Nucleus accumbens (tissue), 56 donors: ENCODE measurements at places on chromosomes 16 and 17.

- no peak for DNase-seq
These were observed 5.8 kb upstream of the KSR1 start for GRCh38 chr17:27450416-27450815.

DNA sequence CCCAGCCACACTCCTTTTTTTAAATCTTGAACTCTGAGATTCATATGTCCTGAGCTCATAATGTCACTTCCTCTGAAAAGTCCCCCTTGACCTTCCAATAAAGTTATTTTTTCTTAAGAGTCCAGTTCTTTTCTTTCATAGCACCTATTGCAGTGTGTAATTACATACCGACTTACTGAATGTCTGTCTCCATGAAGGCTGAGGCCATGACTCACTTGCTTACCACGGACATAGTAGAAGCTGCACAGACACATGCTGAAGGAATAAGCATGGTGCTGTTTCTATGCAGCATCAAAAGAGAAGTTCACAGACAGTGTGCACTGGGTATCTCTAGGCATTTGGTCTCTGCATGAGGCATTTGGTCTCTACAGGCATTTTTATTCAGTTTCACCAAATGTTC is 77.2 kb downstream of the C17orf67 start:
- DNase-seq: no peak

DNA sequence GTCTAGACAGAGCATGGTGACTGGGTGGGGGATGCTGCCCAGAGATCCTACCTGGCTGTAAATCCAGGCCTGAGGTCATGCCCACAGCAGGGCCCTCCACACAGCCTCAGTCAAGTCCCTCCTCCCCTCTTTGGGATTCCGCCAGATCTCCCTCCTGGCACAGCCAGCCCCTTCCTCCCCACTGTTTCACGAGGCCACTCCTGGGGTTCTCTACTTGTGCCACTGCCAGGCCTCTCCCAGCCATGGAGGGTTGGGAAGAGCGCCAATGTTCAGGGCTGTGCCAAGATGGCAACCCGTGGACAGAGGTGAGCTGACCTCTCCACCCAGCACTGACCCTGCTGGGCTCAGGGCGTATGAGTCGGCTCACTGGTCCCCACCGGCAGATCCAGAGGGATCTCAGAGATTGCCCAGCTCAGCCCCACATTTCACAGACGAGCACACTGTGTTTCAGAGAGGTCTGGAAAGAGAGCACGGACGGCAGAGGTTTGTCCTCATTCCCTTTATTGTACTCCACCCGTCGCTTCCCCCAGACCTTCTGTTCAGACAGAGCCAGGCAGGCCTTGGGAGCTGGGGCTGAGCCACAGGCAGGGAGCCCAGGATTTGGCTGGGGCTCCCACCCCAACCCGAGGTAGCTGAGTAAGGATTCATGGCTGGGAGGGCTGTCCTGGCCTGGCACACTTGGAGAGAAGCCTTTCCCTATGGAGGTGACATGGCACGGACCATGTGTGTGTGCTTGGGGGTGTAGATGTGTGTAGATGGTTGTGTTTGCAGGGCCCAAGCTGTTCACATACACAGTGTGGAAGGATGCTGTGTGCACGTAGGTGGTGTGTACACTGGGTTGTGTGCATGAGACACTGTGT is 3.5 kb upstream of the CAMKK1 start:
- DNase-seq: no peak

- no peak for DNase-seq
These were observed 26.9 kb downstream of the PTRH2 start for GRCh38 chr17:59680314-59680713.

- DNase-seq: no peak
These were observed 53.3 kb downstream of the GOSR1 start for GRCh38 chr17:30530346-30531025.

DNA sequence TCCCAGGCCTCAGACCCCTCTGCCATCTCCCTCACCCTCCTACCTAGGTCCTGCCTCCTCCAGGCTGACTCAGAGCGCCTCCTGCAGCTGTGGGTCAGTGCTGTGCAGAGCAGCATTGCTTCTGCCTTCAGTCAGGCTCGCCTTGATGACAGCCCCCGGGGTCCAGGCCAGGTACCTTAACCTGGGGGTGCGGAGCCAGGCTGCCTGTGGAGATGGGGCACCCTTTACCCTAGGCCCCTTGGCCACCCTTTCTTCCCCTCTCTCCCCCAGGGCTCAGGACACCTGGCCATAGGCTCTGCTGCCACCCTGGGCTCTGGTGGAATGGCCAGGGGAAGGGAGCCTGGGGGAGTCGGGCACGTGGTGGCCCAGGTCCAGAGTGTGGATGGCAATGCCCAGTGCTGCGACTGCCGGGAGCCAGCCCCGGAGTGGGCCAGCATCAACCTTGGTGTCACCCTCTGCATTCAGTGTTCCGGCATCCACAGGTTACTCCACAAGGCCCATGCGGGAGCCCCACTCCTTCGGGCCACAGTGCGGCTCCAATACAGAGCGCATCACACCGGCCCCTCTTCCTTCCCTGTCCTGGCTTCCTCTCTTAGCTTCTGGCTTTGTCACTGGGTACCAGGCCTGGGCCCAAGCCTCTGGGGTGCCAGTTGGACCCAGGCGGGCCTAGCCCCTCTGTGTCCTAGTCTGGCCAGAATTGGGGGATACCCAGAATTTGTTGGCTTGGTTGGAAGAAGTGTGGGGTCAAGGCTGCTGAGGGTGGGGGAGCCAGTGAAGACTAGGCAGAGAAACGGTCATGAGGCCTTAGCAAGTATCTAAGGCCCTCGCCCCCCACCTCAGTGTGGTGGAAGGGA is 5.0 kb upstream of the KCTD11 start:
- no peak for DNase-seq

- DNase-seq: no peak
These were observed 90.9 kb upstream of the EEF2KMT start for GRCh38 chr16:5188318-5188988.

DNA sequence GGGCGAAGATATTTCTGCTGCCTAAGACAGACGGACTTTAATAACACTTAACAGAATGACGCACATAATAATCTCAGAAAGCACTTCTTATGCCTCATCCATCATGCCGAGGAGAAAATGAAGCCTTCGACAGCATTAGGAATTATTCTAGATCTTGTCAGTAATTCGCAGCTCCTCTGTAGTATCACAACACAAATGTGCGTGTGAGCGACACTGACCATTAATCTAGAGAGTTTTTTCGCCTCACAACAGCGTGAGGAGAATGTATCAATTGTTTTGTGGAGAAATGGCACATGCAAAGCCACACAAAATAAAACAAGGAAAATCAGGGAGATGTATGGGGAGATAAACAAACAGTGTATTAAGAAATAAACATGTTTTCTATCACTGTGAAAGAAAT is 410.2 kb upstream of the PSMD7 start:
- DNase-seq: no peak

GRCh38 chr16:2500918-2501750 is 12.6 kb upstream of the ATP6V0C start:
- DNase-seq: peak; percentile 93

GRCh38 chr17:69819316-69820087 is 255.5 kb upstream of the KCNJ16 start:
- no peak for DNase-seq

GRCh38 chr16:641326-642188 is at the start of gene MCRIP2:
Gene MCRIP2, plus strand, starts transcription at chr16:641828. Its CDS starts 164 bp downstream, at chr16:641992.
- DNase-seq: peak; percentile 66

DNA sequence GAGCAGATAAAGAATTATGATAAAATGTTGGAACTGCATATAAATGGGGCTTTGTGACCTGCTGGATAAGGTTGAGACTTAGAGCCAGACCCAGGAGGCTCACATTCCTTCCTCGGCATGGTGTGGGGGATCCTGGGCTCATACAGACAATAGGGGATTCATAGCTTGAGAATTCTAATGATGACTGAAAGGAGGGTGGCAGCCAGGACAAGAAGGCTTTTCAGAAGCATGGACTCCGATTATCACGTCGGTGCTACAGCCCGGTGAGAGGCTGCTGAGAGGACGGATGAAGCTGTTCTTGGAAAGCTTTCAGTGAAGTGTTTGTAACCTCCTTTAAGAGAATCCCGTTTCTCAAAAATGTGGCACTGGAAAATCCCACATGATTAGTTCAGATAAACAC is 167.2 kb downstream of the ANKFN1 start:
- no peak for DNase-seq

DNA sequence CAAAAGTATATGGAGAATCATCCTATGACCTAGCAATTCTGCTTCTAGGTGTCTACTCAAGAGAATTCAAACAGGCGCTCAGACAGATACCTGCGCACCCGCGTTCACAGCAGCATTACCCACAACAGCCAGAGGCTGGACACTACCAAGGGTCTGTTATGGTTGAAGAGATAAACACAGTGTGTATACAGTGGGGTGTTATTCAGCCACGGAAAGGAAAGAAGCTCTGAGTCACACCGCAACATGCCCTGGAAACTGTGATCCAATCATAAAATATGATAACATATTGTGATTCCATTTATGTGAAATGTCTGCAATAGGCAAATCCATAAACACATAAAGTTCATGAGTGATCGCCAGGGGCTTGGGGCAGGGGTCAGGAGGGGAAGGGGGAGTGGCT is 18.0 kb upstream of the JPH3 start:
- no peak for DNase-seq

DNA sequence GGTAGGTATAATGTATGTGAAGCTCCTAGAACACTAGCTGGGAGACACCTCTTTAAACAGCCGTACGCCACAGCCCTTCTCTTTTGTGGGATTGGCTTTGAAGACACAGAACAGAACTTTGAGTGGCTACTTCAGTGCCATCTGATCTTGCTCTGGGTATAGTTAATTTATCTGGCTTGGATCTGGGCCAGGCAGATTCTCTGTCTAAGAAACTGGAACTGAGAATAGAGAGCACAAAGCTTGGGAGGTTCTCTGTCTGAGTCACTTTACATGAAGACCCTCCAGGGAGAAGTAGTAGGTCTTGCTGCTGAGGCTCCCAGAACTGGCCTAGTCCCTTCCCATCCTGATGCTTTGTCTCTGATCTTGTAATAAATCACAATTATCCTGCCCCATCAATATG is 721.0 kb upstream of the KIF2B start:
- DNase-seq: no peak

GRCh38 chr17:9123594-9124553 is 102.6 kb downstream of the NTN1 start:
- no peak for DNase-seq

GRCh38 chr17:18129041-18129502 is 20.5 kb downstream of the MYO15A start:
- DNase-seq: no peak

DNA sequence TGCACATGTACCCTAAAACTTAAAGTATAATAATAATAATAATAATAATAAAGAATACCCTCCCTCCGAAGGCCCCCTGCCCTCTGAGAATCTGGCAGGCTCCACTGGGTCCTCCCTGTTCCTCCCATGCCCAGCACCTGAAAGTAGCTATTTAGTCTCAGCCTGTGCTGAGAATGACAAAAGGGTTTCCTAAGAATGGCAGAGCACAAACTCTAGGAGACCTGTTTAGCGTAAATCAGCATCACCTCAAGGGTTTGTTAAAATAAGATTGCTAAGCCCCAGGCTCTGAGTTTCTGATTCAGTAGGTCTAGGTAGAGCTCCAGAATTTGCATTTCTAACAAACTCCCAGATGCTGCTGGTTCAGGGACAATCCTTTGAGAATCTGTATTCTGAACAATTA is 606.8 kb upstream of the CDH11 start:
- no peak for DNase-seq

- DNase-seq: peak; percentile 18
These were observed 9.1 kb downstream of the KCNH4 start for GRCh38 chr17:42171831-42172230.

GRCh38 chr16:84740596-84741116 is 40.9 kb downstream of the USP10 start:
- no peak for DNase-seq

- DNase-seq: no peak
These were observed 2.4 kb downstream of the FBRS start for GRCh38 chr16:30660424-30661261.

GRCh38 chr16:12901204-12901596 is 198 bp upstream of the SHISA9 start:
- DNase-seq: no peak

DNA sequence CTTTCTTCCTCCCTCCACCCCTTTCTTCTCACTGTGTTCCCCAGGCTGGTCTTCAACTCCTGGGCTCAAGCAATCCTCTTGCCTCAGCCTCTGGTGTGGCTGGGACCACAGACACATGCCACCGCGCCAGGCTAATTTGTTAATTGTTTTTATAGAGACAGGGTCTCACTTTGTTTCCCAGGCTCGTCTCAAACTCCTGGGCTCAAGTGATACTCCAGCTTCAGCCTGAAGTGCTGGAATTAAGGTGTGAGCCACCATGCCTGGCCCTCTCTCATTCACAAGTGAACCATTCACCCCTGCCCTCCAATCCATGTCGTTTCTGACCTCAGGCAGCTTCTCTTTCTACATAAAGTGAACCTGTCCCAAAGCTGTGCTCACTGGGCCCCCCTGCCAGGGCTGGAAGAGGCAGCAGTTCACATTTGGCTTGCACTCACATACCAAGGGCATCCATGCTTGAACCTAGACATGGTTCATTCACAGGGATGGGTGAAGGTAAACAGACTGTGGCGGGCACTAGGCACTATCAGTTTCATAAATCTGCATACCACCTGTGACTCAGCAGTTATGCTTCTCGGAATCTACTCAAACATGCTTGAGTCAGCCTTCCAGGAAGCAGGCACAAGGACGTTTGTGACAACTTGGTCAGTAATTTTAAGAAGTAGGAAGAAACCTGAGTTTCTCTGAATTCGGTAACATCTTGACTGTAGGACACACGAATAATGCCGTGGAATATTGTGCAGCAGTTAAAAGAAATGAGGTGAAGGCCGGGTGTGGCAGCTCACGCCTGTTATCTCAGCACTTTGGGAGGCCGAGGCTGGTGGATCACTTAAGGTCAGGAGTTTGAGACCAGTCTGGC is 6.0 kb upstream of the RNF213 start:
- no peak for DNase-seq

- peak; percentile 30 for DNase-seq
These were observed 8.1 kb downstream of the CTRL start for GRCh38 chr16:67923414-67924116.

- no peak for DNase-seq
These were observed 504.1 kb upstream of the GOT2 start for GRCh38 chr16:59238246-59238645.

DNA sequence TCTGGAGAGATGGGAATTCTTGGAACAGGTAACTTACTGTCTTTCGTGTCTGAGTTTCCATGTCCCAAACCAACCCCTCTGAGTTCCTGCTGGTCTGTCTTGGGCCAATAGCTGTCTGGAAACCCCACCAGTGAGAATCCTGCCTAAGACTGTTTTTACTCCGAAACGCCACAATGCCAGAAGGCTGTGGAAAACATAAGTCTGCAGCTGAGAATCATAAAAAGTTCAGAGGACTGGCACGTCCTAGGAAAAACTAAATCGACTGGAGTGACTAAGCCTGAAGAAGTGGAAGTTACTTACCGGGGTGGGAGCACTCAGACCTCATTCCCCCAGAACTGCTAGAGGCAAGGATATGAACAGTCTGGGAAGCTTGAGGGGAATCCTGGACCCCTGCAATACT is 13.3 kb downstream of the LRRC75A start:
- no peak for DNase-seq

DNA sequence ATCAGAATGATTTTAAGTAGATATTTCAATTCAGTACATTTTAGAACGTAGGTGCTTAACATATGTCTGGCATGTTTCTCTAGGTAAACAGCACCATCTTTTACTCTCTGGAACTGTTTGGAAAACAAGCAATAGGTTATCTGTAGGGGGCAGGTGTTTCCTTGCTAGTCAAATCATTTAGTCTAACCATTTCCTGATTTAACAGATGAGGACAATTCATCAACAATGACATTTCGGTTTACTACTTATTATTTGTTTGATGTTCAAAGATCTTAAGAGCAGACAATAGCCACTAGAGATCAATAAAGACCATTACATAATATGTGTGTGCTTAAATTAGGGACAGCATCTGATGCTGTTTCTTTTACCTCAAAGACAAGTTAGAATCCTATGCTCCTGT is 173.1 kb downstream of the CEP112 start:
- DNase-seq: no peak
